ENCODE measurements at places on chromosomes 5 and 9.
A peak's percentile ranks its signal among the peaks of the same experiment; 100 is the strongest.

DNA sequence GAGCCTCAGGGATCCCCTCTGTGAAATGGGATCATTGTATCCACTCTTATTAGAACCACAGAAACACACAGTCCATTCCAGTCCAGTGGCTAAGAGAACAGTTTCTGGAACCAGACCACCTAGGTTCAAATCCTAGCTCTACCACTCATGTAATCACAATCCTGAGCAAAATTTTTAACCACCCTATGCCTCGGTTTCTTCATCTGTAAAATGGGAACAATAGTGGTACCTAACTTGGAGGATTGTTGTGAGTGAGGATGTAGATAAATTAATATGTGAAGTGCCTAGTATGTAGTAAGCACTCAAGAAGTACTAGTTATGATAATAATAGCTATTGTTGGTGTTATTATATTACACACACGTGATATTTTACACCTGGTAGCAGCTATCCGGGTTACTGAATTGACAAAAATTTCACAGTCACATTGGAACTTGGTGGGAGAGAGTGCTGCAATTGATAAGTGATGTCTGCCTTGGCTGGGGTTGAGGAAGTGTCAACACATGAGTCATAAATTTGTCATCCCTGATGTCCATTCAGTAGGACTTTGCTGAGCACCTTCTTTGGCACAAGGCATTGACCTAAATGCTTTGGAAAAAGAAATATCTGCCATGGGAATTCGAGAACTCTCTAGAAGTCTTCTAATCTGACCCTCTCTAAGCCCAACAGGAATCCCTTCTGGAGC lies 68.4 kb downstream of the COL27A1 start:
- DNase-seq = no peak

DNA sequence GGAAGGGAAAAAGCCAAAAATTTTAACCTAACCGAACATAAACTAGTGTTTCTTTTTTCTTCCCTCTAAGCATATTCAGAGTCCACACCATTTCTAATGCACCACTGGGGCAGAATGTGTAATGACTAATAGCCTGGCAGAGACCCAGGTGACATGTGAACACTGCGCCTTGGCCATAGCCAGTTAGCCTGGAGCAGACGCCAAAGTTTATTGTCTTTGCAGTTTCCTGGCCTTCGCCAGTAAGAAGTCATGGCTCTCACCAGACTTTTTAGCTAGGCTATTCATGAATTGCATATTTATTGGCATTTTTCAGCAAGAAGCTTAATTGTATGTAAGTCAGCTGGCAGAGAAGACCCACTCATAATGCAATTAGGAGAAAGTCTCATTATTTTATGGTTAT lies 182.8 kb upstream of the SLC27A6 start:
- no peak for DNase-seq

- DNase-seq = no peak
Observed at GRCh38 chr5:89981878-89982773, 427.4 kb downstream of the CETN3 start.

- DNase-seq = no peak
Observed at GRCh38 chr9:73056245-73056644, 95.4 kb upstream of the ANXA1 start.

- DNase-seq = no peak
Observed at GRCh38 chr9:13817754-13818278, 496.1 kb downstream of the NFIB start.

DNA sequence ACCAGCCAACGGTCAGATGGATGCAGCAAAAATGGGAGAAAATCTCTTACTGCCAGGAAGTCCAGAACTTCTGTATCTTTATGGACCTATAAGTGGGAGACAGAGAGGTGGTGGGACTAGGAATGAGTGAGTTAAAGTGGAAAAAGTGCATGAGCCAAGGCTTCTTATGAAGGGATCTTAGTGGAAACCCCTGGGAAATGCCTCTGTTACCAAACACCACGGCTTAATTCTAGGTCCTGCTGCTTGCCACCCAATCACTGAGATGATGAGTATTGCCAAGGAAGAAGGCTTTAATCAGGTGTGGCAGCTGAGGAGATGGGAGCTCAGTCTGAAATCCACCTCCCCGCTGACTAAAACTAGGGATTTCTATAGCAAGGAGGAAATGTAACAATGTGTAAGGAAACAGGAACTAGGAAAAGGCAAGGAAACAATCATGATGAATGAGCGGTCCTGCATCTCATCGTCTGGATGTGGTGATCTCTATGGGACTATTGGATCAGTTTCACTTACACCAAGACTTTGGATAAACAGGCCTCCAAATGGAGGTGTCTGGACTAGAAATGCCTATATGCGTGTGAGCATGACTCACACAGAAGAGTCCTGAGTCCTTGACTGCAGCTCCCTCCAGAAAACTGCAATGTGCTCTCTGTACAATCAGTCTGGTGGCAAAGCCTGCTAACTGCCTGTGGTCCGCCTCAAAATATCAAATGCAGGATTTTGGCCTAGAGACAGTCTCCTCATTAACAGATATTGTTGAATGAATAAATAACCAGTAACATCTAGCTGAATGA lies 98.2 kb upstream of the PRR16 start:
- no peak for DNase-seq

DNA sequence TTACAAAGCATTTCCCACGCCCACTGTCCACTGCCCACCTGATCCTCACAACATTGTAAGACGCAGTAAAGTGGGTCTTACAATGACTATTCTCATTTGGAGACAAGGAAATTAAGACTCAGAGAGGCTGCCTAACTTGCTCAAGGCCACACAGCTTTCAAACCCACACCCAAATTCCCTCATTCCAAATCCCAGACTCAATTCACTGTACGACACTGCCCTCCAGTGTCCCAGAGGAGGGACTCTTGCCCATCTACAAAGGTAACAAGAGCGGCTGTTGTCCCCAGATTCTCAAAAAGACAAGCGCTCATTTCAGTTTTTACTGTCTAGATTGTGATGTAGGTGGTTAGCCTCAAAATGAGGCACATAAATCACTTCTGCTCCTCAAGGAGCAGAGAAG lies 184.6 kb downstream of the ACTL7B start:
- DNase-seq = no peak

- no peak for DNase-seq
Observed at GRCh38 chr5:177064500-177065277, 22.0 kb upstream of the FGFR4 start.

DNA sequence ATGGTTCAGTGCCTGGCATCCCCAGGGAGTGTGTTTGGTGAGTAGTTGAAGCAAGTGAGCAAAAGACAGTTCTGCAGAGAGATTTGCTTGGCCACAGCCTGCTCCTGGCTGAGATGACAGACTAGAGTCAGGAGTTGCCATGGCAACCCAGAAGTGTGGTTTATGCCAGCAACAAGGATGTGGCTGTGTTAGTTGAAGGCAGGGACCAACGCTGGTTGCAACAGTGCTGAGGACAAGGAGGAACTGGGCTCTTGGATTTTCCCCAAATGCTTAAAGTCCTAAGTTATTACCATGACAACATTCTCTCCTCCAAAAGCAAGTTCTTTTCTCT lies 2.7 kb downstream of the NXNL2 start:
- DNase-seq = no peak

DNA sequence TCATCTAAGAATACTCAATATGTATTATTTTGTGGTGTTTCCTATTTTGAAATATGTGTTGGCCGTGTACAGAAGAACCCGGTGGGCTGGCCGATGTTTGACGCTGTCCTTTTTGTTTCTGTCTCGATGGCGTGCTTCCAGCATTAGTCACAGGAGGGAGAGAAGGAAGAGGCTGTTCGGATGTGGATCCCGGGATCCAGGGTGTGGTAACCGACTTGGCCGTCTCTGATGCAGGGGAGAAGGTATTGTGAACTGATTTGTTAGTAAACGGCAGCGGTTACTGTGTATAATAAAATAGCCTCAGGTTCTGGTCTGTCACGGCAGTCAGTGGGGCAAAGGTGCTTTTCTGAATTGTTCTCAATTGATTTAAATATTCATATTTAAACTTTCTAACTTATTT lies 275.0 kb downstream of the ARHGEF28 start:
- no peak for DNase-seq

- DNase-seq = no peak
Observed at GRCh38 chr9:136057236-136058081, 37.6 kb downstream of the NACC2 start.

DNA sequence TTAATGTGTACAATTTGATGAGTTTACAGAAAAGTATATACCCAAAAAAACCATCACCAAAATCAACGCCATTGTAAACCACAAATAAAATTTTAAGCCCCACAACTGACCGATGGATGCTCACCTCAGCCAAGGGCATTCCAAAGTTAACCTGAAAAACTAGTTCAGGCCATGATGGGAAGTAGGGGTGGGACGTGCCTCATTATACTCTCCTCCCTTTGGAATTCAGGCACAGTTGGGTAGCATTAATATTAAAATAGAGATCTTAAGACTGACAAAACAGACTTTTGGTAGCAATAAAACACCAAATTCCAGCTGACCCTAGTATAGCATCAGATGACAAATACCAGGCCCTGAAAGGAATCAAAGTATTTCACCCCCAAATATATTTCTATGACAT lies 129.0 kb downstream of the CDH18 start:
- DNase-seq = no peak

DNA sequence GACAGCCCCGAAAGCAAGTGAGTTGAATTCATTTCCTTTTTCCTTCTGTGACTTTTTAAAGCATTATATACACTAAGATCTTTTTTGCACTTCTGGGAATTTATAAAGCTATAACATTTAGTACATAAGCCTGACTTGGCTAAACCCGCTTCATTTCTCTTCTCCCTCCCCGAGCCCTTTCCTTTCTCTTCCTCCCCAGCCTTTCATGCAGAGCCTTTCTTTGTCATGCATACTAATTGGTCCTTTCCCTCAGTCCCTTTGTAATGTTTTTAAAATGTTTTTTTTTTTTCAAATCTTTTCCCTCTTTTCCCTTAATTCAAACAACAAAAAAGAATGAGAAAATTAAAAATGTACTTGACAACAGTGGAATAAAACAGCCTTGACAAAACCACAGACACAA lies 246.4 kb downstream of the PSAT1 start:
- DNase-seq = no peak

DNA sequence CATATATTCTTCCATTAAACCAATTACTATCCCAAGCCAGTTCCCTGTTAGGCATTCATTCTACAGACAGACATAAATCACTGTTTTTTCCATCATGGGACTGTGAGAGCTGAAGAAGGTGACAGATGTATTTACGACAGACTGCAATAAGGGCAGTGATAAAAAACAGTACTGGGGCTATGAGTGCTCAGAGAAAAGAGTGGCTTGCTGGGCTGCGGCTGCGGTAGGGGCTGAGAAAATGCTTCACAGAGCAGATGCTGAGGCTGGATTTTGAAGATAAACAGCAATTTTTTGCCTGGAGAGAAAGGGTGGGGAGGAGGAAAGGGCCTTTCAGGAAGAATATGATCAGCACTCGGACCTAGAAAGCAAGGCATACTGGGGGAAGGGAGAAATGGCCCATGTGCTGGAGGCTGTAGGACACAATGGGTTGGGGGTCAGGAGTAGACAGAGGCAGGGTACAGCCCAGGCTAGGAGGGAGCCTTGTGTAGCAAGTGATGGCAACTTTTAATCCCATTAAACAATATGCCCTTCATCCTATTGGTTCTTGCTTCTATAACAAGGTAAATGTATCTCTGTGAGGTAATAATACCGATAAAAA lies 279.3 kb downstream of the ASTN2 start:
- no peak for DNase-seq

- DNase-seq = no peak
Observed at GRCh38 chr5:55387865-55388264, 80.1 kb downstream of the MTREX start.

- DNase-seq = peak; percentile 30
Observed at GRCh38 chr9:83707518-83707767, 315 bp downstream of the UBQLN1 start.

GRCh38 chr9:85009251-85009650 lies 339.7 kb downstream of the NTRK2 start:
- DNase-seq = no peak

GRCh38 chr5:3329427-3329826 lies 266.2 kb upstream of the IRX1 start:
- no peak for DNase-seq

DNA sequence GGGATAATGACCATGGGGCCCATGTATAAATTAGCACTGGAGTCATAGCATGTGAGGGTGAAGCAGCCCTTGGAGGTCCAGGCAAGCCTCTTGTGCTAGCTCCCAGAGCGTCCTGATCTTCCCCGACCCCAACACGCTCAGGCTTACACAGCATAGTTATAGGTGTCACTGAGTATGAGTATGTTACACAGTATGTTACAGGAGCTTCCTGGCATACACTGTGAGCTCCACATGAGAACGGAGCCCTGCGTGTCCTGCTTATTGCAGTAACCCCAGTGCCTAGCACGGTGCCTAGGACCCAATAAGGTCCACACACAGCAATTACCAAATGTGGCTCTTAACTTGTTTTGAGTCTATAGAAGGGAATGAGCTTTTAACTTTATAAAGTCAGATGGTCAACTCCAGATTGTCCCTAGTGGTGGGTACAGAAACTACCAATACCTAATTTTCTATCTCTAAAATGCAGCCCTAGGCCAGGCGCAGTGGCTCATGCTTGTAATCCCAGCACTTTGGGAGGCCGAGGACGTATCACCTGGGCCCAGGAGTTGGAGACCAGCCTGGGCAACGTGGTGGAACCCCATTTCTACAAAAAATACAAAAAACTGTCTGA lies 64.1 kb downstream of the PLAC8L1 start:
- DNase-seq = no peak

GRCh38 chr9:100083448-100084127 lies 15.2 kb downstream of the ERP44 start:
- no peak for DNase-seq

DNA sequence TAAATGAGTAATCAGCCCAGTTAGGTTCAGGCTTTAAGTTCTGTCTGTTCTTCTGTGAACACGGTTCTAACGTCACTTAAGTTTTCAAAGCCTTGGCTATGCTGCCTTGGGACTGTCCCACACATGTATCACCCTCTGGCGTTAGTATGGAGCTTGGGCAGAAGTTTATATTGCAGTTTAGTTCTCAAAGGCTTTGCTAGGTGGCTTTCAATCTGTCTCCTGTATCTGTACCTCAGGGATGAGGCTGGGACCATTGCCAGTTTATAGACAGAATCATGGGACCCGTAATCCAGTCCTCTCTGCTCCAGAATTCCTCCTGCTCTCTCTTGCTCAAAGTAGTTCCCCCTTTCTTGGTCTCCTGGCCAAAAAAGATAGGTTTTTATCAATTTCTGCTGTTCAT lies 12.1 kb downstream of the C9orf40 start:
- no peak for DNase-seq

DNA sequence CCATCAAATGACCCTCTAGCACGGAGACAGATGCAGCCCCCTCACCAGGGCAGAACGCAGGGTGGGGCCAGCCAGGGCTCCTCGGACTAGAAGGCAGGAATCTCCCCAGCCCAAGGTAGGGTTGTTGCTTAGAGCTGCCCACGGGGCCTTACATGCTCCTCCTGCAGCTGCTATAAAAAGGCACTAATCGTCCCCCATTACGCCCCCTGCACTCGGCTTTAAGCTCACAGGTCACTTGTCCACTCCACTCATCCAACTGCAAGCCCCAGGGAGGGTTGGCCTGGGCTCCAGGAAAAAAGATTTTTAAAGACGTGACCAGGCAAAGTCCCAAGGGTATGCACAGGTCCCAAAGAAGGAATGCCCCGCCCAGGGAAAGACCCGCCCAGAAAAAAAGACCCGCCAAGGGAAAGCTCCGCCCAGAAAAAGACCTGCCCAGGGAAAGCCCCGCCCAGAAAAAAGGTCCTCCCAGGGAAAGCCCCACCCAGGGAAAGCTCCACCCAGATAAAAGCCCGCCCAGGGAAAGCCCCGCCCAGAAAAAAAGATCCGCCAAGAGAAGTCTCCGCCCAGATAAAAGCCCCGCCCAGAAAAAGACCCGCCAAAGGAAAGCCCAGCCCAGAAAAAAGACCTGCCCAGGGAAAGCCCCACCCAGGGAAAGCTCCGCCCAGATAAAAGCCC lies 11.1 kb downstream of the GRIN1 start:
- DNase-seq = no peak

Data from NCI-H1105 (cell line).